ENCODE measurements at places on chromosomes 11 and 22. TPM values are rescaled to one million over a fixed set of nuclear protein-coding genes. Genes with fewer than 3 reads are reported as not detected.

Gene OR51S1
- total RNA-seq: 0.31 TPM

DNA sequence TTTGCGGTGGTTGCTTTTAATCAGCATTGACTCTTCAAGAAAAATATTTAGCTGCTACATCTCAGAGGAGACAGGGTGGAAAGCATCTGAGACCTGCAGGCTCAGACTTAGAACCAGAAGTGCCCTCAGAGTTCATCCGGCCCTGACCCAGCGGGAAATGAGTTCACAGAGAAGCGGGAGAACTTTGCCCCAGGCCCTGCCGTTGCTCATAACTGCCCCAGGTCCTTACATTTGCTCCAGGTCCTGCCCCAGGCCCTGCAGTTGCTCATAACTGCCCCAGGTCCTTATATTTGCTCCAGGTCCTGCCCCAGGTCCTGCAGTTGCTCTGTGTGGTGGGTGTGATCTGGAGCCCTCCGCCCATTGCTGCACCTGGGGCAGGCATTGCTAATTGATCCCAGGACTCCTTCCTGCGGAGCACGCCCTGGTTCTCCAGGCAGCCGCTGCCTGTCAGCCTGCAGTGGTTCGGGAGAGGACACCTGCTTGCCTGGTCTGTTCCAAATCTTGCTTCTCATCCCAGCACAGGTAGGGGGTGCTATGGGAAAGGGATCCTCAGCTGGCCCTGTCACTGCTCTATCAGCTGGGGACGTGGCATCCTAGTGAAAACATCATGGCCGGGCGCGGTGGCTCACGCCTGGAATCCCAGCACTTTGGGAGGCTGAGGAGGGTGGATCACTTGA lies 58.1 kb upstream of the PPP6R3 start:
- H3K27ac ChIP-seq: no peak overlapping the region
- H3K4me3 ChIP-seq: no peak overlapping the region
- H3K27me3 ChIP-seq: no peaks in the 10 kb centered on the region
- peaks cover 5% of the 10 kb centered on the region for H3K4me1 ChIP-seq

GRCh38 chr22:28435140-28435768 lies 244.4 kb downstream of the TTC28 start:
- no peaks in the 10 kb centered on the region for H3K27me3 ChIP-seq
- no peak for DNase-seq
- H3K36me3 ChIP-seq: no peaks in the 10 kb centered on the region
- H3K4me3 ChIP-seq: no peak overlapping the region
- no peak overlapping the region for H3K27ac ChIP-seq
- peaks cover 5% of the 10 kb centered on the region for H3K4me1 ChIP-seq

DNA sequence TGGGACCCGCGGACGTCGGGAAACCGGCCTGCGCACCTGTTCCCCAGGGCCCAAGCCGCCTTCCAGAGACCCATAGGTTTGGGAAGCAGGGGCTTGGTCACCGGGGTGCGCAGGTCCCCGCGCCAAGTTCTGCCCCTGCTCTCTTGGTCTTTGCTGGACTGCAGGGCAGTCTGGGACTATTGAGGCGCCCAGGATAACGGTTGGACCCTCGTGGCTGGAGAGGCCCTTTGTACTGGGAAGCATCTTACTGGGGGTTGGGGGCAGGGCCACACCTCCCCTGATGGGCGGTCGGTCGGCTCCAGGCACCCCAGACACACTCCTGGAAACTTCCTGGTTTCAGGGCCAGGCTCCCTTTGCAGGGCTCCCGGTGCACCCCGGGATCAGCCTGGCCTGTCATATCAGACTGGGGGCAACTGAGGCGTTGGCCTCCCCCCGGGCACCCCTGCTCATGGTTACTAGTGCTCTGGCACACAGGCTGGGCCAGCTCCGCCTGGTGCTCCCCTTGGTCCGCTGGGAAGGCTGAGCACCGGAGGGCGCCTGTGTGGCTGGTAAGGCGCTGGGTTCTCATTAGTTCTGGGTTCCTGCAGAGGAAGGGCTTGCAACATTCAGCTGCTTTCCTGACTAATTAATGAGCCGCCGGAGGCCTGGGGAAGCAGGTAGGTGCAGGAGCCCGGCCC lies 1250.5 kb downstream of the BRD1 start:
- no peak for DNase-seq
- H3K27me3 ChIP-seq: no peaks in the 10 kb centered on the region
- peak overlapping the region; percentile 29 for H3K4me3 ChIP-seq
- no peaks in the 10 kb centered on the region for H3K4me1 ChIP-seq

DNA sequence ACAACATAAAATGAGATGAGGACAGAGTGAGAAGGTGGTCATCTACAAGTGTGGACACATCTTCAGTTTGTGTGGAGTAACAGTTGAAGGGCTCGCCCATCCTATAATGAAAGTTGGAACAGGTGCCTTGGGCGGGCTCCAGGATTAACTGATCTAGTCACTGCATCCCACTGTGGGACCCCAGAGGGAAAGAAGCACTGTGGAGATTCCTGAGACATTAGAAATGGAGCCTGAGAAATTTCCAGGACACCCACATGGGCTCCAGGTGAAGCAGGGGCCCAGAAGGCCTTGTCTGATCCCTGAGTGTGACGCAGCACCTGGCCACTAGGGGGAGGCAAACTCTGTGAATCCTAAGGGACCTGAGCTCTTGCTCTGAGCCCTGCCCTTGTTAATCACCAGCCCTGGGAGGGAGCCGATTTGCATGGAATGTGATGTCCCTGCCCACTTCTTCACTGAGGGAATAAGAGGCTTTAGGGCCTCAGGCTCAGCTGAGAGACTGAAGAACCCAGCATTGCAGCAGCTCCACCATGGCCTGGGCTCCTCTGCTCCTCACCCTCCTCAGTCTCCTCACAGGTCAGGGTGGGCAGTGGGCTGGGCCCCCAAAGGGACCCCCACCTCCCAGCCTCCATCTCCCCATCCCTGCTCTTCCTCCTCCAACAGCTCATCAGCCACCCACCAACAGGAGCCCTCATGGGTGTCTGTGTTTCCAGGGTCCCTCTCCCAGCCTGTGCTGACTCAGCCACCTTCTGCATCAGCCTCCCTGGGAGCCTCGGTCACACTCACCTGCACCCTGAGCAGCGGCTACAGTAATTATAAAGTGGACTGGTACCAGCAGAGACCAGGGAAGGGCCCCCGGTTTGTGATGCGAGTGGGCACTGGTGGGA lies 98.4 kb downstream of the VPREB1 start:
- DNase-seq: peak; percentile 81
- no peak overlapping the region for H3K4me3 ChIP-seq
- no peak overlapping the region for H3K27ac ChIP-seq
- no peaks in the 10 kb centered on the region for H3K27me3 ChIP-seq
- H3K4me1 ChIP-seq: no peaks in the 10 kb centered on the region
